Esophagus muscularis mucosa (tissue), 4 donors: ENCODE measurements at places on chromosomes 5 and 9. TPM values are rescaled to one million over a fixed set of nuclear protein-coding genes. Genes with fewer than 3 reads are reported as not detected.
A peak's percentile ranks its signal among the peaks of the same experiment; 100 is the strongest.

Gene NLN
- total RNA-seq, result 9.4 TPM

Gene TAF1L
- not detected for total RNA-seq

Gene IFNA21
- not detected for total RNA-seq

Gene SLC22A5
- total RNA-seq, result 6.2 TPM

Gene MARCOL
- total RNA-seq, result not detected

Gene SPINK13
- not detected for total RNA-seq

Gene GABRA1
- not detected for total RNA-seq

Gene WDR38
- total RNA-seq, result 0.32 TPM

Gene SPINK4
- not detected for total RNA-seq

Gene CYSRT1
- total RNA-seq, result 0.45 TPM

Gene CFAP157
- not detected for total RNA-seq

Gene BHMT
- total RNA-seq, result 4.5 TPM

GRCh38 chr5:72511774-72512592, 4.8 kb upstream of the ZNF366 start:
- no peak overlapping the region for H3K4me3 ChIP-seq
- peaks cover 42% of the 10 kb centered on the region for H3K4me1 ChIP-seq
- DNase-seq, result peak; percentile 79
- H3K36me3 ChIP-seq, result no peaks in the 10 kb centered on the region

GRCh38 chr5:138021771-138022170, 11.1 kb downstream of the FAM13B start:
- no peak overlapping the region for H3K27ac ChIP-seq
- no peak for DNase-seq
- H3K27me3 ChIP-seq, result no peaks in the 10 kb centered on the region
- H3K36me3 ChIP-seq, result peaks cover 11% of the 10 kb centered on the region

DNA sequence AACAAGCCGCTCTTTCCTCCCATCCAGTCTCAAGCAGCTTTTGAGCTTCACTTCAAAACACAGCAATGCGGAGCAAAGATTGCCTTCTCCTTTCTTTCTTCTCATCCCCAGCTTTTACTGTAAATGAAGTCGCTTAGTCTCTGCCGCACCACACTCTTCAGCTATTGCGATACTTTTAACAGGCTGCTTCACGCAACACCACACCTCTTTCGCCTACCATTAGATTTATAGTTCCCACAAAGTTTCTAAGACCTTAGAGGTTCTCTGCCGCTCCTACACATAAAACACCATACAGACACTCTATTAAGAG, 711 bp downstream of the PGGT1B start:
- H3K36me3 ChIP-seq, result peaks cover 12% of the 10 kb centered on the region
- no peaks in the 10 kb centered on the region for H3K27me3 ChIP-seq
- peaks cover 13% of the 10 kb centered on the region for H3K4me1 ChIP-seq
- DNase-seq, result no peak
- peak overlapping the region; percentile 87 for H3K4me3 ChIP-seq

GRCh38 chr9:124501771-124502320, 5.4 kb downstream of the NR5A1 start:
- H3K27me3 ChIP-seq, result peaks cover 8% of the 10 kb centered on the region
- DNase-seq, result no peak
- no peaks in the 10 kb centered on the region for H3K36me3 ChIP-seq
- no peak overlapping the region for H3K4me3 ChIP-seq

DNA sequence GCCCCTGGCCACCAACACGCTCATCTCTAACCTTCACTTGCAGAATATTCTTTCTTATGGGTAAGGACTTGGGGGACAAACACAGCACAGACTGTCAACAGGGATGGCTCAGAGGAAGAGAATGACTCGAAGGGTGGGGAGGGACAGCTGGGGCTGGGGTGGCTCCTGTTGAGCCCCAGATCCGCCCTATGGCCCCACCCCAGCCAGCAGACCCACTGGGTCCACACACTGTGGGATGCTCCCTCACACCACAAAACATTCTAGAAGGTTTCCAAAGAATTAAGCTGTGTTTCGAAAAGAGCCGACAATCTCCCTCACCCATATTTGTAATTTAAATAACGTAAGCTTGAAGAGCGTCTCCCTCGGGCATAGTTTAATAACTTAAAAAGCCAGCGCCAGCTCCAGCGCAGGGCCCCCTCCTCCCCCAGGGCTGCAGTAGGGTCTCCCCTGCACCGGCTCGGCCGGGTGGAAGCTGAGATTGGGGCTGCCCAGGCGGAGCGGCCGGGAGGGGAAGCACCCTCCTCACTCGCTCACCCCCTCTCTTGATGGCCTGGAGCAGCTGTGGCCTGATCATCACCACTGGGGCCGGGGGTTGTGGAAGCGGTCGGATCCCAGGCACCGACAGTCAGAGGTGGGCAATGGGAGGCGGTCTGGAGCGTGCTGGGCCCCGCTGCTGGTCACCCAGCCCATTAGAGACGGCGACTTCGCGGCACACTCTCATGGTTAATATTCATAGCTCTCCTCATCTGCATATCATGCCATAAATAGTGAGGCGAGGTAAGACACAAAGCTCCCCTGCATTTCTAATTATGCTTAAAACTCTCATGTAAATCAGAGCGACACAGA, 37.6 kb downstream of the NACC2 start:
- no peak overlapping the region for H3K4me3 ChIP-seq
- peak; percentile 60 for DNase-seq
- peaks cover 1% of the 10 kb centered on the region for H3K36me3 ChIP-seq
- no peaks in the 10 kb centered on the region for H3K27me3 ChIP-seq
- H3K4me1 ChIP-seq, result peaks cover 61% of the 10 kb centered on the region

- H3K4me1 ChIP-seq, result peaks cover 10% of the 10 kb centered on the region
- H3K27ac ChIP-seq, result no peak overlapping the region
- no peak for DNase-seq
- H3K36me3 ChIP-seq, result peaks cover 9% of the 10 kb centered on the region
- no peaks in the 10 kb centered on the region for H3K27me3 ChIP-seq
- H3K4me3 ChIP-seq, result no peak overlapping the region
Observed at GRCh38 chr5:55934115-55934613, 60.6 kb downstream of the IL6ST start.

- H3K27me3 ChIP-seq, result no peaks in the 10 kb centered on the region
- H3K4me3 ChIP-seq, result no peak overlapping the region
- peaks cover 36% of the 10 kb centered on the region for H3K4me1 ChIP-seq
- DNase-seq, result no peak
- no peaks in the 10 kb centered on the region for H3K36me3 ChIP-seq
- H3K27ac ChIP-seq, result no peak overlapping the region
Observed at GRCh38 chr5:109739741-109740728, 50.3 kb downstream of the MAN2A1 start.

- H3K27ac ChIP-seq, result no peak overlapping the region
- H3K4me3 ChIP-seq, result no peak overlapping the region
- no peaks in the 10 kb centered on the region for H3K27me3 ChIP-seq
- DNase-seq, result no peak
- no peaks in the 10 kb centered on the region for H3K36me3 ChIP-seq
Observed at GRCh38 chr5:15693382-15693728, 193.4 kb downstream of the FBXL7 start.

GRCh38 chr5:10354048-10354872, 765 bp downstream of the MARCHF6 start:
- H3K4me1 ChIP-seq, result peaks cover 53% of the 10 kb centered on the region
- H3K4me3 ChIP-seq, result peak overlapping the region; percentile 83
- no peak for DNase-seq
- no peaks in the 10 kb centered on the region for H3K36me3 ChIP-seq
- H3K27ac ChIP-seq, result peak overlapping the region; percentile 98

DNA sequence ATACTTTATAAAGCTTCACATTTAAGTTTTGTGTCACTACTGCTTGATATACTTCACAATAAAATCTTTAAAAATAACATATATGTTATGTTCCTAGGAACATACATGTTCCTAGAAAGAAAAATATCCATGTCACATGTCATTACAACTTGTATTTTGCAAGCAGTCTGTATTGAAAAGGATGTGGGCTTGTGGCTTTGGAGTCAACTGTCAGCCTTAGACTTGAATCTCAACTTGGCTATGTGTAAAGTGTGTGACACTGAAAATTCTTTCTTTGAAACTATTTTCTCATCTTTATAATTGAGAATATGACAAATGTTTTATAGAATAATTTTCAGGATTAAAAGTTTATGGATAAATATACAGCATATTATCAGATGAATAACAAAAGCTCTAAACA, 273.1 kb downstream of the KIAA0825 start:
- H3K4me1 ChIP-seq, result no peaks in the 10 kb centered on the region
- no peak overlapping the region for H3K4me3 ChIP-seq
- no peak for DNase-seq
- no peaks in the 10 kb centered on the region for H3K36me3 ChIP-seq
- no peak overlapping the region for H3K27ac ChIP-seq

DNA sequence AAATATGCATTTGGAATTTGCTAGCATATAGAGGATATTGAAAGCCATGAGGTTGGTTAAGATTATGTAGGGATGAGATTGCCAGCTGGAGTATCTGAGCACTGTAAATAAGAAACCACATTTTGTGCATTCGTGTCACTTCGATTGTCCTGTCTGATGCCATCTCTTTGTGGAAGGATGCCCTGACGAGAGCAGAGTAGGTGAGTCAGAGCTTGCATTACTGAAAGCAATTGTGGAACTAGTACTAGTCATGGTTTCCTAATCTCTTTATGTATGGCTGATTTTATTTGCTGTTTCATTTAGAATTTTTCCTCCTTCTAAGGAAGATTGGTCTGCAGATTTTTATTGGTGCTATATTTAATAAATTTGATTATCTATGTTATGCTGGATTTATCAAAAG, 14.5 kb upstream of the TAS2R1 start:
- H3K4me3 ChIP-seq, result no peak overlapping the region
- no peaks in the 10 kb centered on the region for H3K36me3 ChIP-seq
- H3K4me1 ChIP-seq, result no peaks in the 10 kb centered on the region
- DNase-seq, result no peak
- H3K27ac ChIP-seq, result no peak overlapping the region

- no peak overlapping the region for H3K4me3 ChIP-seq
- DNase-seq, result no peak
- no peaks in the 10 kb centered on the region for H3K27me3 ChIP-seq
- no peak overlapping the region for H3K27ac ChIP-seq
- H3K36me3 ChIP-seq, result no peaks in the 10 kb centered on the region
- no peaks in the 10 kb centered on the region for H3K4me1 ChIP-seq
Observed at GRCh38 chr9:103707181-103707580, 386.9 kb upstream of the SMC2 start.

DNA sequence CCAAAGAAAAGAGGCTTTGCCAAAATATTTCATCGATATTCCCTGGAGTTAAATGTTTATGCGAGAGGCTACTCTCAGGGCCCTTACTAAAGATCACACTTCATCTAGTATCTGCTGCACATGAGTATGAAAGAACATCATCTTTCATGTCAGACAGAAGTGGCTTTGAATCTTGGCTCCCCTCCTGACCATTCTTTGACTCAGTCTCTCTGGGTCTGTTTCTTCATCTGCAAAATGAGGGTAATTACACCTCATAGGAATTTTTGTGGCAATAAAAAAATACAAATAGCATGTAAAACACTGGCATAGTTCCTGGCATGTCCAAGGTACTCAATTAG, 58.1 kb downstream of the SLIT3 start:
- no peak for DNase-seq
- no peak overlapping the region for H3K27ac ChIP-seq
- no peaks in the 10 kb centered on the region for H3K36me3 ChIP-seq
- no peak overlapping the region for H3K4me3 ChIP-seq
- H3K4me1 ChIP-seq, result peaks cover 7% of the 10 kb centered on the region

GRCh38 chr5:35853631-35854030, 3.1 kb upstream of the IL7R start:
- no peaks in the 10 kb centered on the region for H3K27me3 ChIP-seq
- H3K4me1 ChIP-seq, result peaks cover 5% of the 10 kb centered on the region
- no peak overlapping the region for H3K4me3 ChIP-seq

DNA sequence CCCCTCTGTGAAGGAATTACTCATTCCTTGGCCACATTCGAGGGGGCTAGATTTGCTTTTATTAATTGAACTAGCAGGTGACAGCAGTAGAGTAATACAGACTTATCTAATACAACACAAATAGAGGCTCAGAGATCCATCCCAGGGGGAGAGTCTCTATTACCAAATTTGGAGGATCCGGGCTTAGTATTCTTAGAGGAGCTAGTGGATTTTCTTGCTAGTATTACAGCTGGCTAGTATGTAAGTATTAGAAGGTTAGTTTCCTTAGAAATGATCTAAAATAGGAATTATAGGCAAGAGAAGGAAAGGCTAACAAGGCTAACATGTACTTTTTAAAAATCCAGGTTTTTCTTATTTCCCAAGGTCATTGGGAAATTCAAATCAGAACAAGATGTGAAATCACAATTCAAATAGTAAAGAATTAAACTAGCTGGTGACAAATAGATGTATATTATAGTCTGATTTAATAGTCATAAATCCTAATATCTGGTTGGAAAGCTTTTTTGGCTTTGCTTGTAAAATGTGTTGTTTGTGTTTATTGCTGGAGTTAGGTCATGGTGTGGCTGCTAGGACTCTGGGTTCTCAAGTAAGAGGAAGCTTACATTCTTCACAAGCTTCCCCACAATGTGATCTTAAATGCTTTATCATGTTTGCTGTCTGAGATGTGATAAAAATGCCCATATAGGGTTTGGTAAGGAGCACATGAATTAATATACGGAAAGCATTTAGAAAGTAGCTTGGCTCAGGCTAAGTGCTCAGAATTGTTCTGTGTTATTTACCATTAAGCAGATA, 160.4 kb upstream of the MPDZ start:
- no peaks in the 10 kb centered on the region for H3K36me3 ChIP-seq
- DNase-seq, result no peak
- H3K4me3 ChIP-seq, result no peak overlapping the region
- H3K27ac ChIP-seq, result no peak overlapping the region
- H3K27me3 ChIP-seq, result no peaks in the 10 kb centered on the region

- H3K4me1 ChIP-seq, result peaks cover 16% of the 10 kb centered on the region
- DNase-seq, result peak; percentile 91
- peak overlapping the region; percentile 94 for H3K27ac ChIP-seq
- H3K4me3 ChIP-seq, result peak overlapping the region; percentile 64
- peaks cover 69% of the 10 kb centered on the region for H3K27me3 ChIP-seq
- H3K36me3 ChIP-seq, result peaks cover 7% of the 10 kb centered on the region
Observed at GRCh38 chr5:73447530-73448462, 781 bp downstream of the FOXD1 start.

GRCh38 chr5:36777105-36777757, 99.3 kb upstream of the NIPBL start:
- H3K27me3 ChIP-seq, result no peaks in the 10 kb centered on the region
- DNase-seq, result no peak
- H3K4me1 ChIP-seq, result no peaks in the 10 kb centered on the region
- no peak overlapping the region for H3K27ac ChIP-seq
- no peaks in the 10 kb centered on the region for H3K36me3 ChIP-seq
- H3K4me3 ChIP-seq, result no peak overlapping the region

DNA sequence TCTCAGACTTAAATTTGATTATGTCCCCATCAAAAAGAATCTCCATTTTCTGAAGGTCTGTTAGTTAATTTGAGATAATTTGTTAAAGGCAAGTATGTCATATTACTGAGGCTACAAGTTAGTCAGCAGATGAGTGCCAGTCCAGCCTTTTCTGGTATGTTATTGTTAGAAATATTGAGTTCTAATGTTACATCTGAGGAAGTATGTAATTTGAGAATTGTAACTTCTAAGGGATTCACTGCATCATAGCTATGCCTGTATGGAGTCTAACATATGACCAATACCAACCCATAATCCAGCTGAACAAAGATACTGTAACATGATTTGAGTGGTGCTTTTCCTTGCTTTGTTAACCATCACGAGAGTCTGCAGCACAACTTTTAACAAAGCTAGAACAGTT, 13.9 kb downstream of the SLC23A1 start:
- no peak overlapping the region for H3K27ac ChIP-seq
- no peak overlapping the region for H3K4me3 ChIP-seq
- H3K27me3 ChIP-seq, result no peaks in the 10 kb centered on the region
- peaks cover 75% of the 10 kb centered on the region for H3K36me3 ChIP-seq
- DNase-seq, result no peak
